Fibroblast of gingiva (primary cell): ENCODE measurements at places on chromosomes 2 and 18.
A peak's percentile ranks its signal among the peaks of the same experiment; 100 is the strongest.

- no peak for DNase-seq
Measured at GRCh38 chr2:7057865-7058400, 140.7 kb downstream of the RNF144A start.

- no peak for DNase-seq
Measured at GRCh38 chr2:189218236-189218635, 38.7 kb upstream of the COL5A2 start.

DNA sequence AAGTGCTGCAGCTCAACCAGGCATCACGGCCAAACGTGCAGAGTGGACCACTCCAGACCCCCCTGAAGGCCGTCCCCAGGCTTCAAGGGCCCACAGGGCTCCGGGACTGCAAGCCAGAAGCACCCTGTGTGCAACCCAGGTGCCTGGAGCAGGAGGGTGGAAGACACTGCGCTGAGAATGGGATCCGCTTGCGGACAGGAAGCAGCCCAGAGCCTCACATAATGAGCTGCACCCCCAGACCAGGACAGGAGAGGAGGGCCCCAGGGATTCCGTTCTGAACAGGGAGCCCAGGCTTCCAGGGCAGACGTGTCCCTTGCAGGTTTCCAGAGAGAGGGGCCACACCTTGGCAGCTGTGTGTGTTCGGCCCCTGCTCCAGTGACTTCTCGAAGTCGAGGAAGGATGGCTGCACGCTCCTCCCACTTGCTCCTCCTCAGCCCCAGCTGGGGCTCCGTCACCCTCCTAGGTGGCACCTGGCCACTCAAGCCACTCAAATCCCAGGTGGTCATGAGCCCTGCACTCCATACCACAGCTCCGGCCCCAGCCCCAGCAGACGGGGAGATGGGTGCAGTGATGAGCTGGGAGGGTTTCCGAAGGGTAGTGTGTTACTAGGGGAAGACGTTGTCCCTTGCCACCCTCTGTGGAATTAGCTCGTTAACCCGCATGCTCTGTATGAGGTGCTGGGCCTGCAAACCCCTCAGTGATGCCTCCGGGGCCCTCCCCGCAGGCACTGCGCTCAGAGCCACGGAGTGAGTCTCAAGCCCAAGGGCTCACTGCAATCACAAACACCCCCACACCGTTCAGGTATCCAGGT is 79.2 kb downstream of the NDUFA10 start:
- no peak for DNase-seq

DNA sequence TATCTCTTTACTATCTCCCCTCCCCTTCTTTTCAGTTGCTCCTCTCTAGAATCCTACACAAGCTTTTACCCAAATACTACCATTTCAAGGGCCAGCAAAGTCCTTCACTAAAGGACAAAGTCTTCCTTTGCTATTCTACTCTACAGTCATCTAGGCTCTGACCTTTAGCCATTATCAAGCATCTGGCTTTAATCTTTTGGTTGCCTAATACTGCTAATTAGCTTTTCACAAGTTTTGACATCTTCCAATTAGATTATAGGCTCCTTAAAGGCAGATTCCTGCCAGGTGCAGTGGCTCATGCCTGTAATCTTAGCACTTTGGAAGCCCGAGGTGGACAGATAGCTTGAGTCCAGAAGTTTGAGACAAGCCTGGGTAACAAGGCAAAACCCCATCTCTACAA is 194.4 kb downstream of the SH3BP4 start:
- no peak for DNase-seq

DNA sequence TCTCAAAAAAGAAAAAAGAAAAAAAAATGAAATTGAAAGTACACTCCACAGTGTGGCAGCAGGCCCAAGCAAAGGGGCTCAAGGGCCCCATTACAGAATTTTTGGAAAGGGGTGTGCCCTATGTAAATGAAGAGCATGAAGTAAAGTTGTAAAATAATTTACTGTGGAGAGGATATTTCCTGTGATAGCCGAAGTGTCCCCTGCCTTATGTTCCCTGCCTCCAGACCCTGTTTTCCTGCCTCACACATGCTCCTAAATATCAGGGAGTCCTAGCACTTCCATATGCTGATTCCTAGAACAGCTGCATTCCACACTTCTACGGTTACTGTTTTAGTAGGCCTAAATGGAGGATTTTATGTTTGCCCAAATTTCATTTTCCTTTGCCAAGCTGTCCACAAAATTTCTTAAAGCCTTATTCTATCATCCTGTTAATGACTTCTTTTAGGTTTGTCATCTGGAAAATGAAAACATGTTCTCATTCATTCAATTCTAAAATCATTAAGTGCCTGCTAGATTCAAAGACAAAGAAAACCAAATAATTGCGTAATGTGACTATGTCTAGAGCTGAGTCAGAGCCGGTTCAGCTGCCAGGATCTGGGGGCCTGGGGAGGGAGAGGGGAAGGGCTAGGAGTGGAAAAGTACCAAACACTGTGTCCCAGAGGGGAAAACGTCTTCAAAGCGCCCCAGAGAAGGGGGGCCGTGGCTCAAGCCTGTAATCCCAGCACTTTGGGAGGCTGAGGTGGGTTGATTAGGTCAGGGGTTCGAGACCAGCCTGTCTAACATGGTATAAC is 25.9 kb upstream of the IMPA2 start:
- DNase-seq = peak; percentile 65

DNA sequence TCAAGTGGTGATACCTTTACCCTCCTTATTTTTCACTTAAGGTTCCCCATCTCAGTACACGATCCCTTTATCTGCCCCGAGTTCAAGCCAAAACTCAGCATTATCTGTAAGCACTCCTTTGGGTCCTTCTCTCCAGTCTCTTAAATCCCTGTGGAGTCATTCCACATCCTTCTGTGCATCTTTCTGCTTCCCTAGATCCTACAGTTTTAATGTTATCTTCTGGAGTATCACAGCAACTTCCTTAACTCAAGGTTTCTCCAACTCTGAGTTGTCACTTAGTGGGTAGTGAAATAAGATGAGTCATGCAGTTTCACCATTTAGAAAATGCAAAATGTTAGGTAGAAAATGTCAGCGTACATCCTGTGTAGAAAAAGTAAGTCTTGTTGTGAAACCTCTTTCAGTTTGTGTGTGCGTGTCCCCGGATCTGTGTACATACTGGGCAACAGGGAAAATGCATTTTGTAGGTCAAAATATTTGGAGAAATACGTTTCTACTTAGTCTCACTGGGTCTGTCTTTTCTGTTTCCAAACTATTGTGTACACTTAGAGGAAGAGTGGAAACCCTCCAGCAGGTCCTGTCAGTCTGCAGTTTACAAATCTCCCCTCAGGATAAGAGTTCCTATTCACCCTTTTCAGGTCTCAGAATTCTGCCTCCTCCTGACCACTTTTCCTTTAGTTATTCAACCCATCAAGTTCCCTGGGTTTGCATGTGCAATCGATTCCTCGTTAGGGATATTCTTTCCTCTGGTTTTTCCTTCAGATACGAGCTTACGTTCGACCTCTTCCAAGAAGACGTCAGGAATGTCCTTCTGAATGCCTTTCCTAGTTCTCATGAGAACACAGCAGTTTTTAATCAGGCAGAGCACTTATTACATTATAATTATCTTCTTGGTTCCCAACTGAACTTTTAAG is 154.8 kb downstream of the TGIF1 start:
- DNase-seq = peak; percentile 99

- peak; percentile 9 for DNase-seq
Measured at GRCh38 chr2:178579006-178579405, 98.7 kb downstream of the PLEKHA3 start.

DNA sequence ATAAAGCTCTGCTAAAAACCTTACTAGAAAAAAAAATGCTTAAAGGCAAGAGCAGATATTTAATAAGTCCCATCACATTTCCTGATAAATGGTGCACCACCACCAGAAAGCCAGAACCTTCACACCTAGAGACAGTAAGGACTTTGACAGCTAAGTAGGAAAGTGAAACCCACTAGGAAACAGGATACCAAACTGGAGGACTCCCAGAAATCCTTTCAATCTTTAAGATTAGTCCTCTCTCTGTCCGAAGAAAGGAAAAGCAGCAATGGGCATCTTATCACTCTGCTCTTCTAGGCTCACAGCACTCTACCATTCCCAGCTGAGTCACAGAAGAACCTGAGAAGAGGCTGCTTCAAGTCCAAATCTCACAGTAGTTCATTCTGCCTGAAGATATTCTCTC is 3.7 kb downstream of the DYM start:
- DNase-seq = no peak

DNA sequence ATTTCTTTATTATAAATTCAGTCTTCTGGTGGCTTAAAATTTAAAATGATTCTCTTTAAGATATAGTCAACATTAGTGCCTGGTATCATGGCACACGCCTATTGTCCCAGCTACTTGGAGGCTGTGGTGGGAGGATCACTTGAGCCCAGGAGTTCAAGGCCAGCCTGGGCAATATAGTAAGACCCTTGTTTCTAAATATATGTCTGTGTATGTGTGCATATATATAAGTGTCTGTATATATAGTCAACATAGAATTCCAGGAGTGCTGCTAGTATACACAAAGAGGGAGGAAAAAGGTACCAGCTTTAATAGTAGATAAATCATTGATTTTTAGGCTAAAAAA is 24.9 kb downstream of the EIF4E2 start:
- no peak for DNase-seq

DNA sequence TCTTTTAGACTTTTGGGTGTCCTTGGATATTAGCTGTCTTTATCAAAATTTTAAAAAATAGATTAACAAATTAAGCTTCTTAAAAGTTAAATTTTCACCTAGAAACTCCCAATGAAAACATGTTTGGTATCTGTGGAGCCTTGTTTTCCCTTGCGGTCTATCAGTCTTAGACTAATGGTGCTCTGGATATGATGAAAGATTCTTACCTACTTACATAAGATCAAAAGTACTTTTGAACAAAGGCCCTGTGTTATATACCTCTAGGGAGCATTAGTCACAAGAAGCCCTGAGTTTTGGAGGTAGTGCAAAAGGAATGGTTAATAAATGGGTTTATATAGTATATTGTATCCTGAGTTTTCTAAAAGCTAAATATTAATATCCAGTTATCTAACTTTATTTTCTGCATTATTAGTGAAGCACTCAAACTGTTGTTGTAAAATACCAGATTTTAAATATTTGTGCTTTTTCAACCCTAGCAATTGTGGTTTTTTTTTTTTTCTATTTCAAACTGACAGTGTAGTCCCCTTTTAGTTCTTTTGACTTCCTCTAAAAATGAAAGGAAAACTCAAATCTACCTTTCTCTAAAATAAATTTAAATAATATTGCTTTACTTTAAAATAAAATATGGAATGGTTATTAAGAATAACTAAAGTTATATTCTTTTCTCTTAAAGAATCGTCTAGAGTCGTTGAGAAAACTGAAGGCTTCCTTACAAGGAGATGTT is 18.1 kb downstream of the NDC80 start:
- no peak for DNase-seq

- no peak for DNase-seq
Measured at GRCh38 chr2:240789501-240790369, 30.3 kb downstream of the KIF1A start.

DNA sequence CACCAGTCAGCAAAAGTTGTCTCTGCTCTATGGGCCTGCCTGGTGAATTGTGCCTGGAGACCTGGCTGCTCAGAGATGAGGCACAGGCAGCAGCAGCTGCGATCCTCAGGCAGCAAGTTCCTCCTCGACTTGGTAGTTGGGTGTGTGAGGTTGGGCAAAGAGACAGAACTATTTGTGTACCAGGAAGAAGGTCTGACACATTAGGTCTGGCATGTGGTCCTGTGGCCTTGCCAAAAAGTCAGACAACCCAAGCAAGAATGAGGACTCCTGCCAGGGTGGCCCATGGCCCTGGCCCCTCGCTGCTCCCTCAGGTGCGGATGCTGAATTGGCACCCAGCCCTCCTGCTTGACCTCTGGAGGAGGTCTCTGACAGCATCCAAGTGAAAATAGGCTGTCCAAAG is 192.7 kb downstream of the DYSF start:
- peak; percentile 44 for DNase-seq

- DNase-seq = peak; percentile 88
Measured at GRCh38 chr2:215664847-215665525, 229.1 kb upstream of the FN1 start.

DNA sequence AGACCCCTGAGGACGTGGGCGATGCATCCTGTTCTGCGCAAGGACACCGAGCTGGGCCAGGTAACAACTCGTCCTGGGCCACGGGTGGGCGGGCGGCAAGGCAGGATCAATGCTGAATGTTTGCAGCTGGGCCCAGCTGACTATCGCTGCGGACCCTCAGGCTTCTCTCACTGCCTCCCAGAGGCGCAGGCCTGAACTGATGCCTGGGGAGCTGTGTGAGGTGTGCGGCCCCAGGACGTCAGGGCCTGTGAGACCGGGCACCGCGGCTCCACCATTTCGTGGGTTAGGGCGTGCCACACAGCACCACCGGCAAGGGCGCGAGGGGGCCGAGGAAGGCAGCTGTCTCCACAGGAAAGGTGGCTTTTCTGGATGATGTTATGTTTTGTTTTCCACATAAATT is 307.4 kb downstream of the NDUFA10 start:
- DNase-seq = no peak

- no peak for DNase-seq
Measured at GRCh38 chr2:71749671-71750101, 296.3 kb downstream of the DYSF start.

GRCh38 chr2:216909541-216910210 is 49.8 kb upstream of the TNP1 start:
- no peak for DNase-seq

- no peak for DNase-seq
Measured at GRCh38 chr2:241769819-241770184, 6.8 kb upstream of the GAL3ST2 start.

DNA sequence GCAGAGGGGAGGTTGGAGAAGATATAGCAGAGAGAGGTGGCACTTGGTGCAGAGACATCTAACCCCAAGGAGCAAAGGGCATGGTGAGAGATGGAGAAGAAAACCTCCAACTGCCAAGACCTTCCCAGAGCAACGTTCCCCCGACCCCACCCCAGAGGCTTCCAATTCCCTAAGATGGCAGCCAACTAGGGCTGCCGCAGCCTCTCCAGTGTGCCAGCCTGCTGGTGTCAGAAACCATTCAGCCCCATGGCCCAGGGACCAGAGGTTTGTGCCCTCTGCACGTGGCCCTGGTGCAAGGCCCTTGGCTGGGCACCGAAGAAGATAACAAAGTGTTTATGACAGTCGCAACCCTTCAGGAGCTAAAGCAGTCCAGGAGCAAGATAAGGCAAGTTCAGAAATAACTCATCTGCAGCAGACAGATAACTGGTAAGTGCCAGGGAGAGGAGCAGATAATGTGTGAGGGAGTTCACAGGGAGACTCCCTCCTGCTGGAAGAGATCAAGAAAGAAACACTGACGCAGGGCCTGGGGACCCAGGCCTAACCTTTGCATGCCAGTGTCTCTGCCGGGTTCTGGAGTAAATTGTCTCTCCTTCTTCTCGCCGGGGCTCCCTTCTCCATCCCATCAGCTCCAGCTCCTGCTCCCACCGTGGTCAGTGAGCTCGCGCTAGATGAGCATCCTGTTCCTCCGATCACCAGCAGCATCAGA is 66.1 kb upstream of the ID2 start:
- DNase-seq = no peak

GRCh38 chr2:32565902-32566301 is 61.9 kb upstream of the TTC27 start:
- no peak for DNase-seq

GRCh38 chr18:48711651-48712486 is 173.0 kb downstream of the CTIF start:
- peak; percentile 48 for DNase-seq

- no peak for DNase-seq
Measured at GRCh38 chr2:226409134-226409533, 390.5 kb downstream of the IRS1 start.

GRCh38 chr2:234421-234820 is 29.4 kb downstream of the SH3YL1 start:
- DNase-seq = no peak
